ENCODE measurements at places on chromosomes 3 and 15.

DNA sequence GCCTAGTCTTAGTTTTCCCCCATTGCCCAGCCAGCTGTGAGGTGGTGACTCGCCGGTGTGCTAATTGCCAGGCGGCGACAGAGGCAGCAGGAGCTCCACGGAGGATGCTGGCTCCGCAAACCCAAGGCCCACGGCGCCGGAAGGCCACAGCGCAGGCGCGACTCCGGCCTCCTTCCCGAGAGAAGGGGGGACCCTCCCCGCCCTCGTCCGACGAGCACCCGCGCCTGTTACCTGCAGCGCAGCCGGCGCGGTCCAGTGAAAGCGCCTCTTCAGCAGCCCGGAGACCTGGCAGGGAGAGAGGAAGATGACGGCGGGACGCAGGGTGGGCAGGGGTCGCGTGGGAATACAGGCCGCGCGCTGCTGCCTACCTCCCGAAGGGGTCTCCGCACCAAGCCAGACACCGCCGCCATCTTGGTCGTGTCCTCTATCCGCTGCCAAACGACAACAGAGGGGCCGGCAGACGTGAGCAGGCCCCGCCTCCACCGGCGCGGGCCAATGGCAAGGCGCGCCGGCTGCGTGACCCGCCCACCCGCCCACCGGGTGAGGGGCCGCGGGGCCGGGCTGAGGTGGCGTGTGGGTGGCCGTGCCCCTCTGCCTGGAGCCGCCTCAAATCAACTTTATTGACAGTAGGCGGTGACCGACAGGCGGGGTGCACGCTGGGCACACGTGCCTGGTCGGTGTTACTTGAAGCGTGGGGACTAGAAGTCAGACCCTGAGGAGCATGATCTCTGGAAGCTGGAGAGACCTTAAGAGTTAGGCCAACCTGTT is at the start of gene PDHB:
TSS of gene PDHB (minus strand) at position 433 of the 768 bp plus-strand sequence. CDS start at position 410, 23 bp downstream.
- peak; percentile 88 for DNase-seq

- DNase-seq, result no peak
Observed at GRCh38 chr3:152331018-152331541, 62.4 kb downstream of the MBNL1 start.

- DNase-seq, result no peak
Observed at GRCh38 chr3:96331341-96331740, 483.1 kb upstream of the EPHA6 start.

GRCh38 chr3:51684971-51685751 is 14.1 kb downstream of the TEX264 start:
- no peak for DNase-seq

- DNase-seq, result no peak
Observed at GRCh38 chr3:124856677-124857076, 30.5 kb downstream of the ITGB5 start.

- DNase-seq, result no peak
Observed at GRCh38 chr3:150259526-150260397, 148.3 kb upstream of the TSC22D2 start.

DNA sequence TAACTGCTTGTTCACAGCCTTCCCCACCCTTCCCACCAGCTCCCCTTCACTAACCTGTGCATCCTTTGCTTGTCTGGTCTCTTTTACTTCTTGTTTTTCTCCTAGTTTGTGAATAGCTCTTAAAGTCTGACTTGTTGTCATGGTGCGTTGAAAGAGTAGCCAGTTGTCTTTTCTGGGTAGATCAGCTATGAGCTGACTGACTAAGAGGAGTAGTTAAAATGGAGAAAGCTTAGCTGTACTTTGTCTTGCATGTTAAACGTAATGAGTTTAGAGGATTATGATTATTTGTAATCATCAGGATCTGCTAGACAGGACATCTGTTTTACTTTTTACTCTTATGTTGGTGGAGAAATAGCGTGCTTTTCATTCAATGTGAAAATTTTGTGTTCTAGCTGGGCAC is 35.9 kb downstream of the ATP2C1 start:
- DNase-seq, result no peak
